DMS153 (cell line): ENCODE measurements at places on chromosomes 12 and 14.

- peak; percentile 86 for DNase-seq
Measured at GRCh38 chr14:69842686-69843420, 36.4 kb upstream of the SMOC1 start.

GRCh38 chr12:92487138-92487485 lies 215.7 kb upstream of the PLEKHG7 start:
- no peak for DNase-seq

DNA sequence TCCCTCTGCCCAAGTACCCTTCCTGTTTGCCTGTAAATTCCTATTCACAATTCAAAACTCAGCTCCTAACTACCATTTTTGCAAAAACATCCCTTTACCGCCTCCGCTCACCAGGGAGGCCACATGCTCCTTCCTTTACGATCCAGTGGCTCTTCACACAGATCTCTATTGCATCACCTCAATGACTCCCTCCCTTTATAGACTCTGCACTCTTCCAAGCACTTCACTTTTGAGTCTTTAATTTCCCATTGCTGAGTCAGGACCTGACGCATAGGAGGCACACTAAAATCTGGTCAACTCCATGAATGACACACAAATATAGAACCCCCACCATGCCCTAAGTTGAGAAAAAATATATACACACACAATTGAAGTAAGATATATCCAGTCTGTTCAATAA lies 45.9 kb downstream of the PPP1R13B start:
- DNase-seq: peak; percentile 2

DNA sequence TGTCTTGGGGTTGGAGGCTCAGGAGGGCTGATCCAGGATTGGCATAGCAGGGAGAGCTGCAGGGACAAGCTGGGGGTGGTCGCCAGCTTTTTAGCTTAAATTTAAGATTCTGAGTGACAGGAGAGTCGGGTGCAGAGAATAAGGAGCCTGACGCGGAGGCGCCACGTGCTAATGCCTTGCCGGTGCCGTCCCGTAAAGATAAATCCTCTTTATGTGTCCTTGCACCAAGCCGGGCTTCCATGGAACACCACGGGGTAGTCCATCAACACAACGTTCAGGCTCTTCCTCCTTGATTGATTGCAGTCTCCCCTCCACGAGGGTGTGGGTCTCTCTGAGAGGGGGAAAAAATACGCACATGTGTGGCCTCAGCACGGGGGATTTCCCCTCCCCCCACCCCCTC lies 3.9 kb downstream of the DLK1 start:
- DNase-seq: no peak

GRCh38 chr14:55073856-55074255 lies 22.4 kb downstream of the MAPK1IP1L start:
- DNase-seq: no peak

DNA sequence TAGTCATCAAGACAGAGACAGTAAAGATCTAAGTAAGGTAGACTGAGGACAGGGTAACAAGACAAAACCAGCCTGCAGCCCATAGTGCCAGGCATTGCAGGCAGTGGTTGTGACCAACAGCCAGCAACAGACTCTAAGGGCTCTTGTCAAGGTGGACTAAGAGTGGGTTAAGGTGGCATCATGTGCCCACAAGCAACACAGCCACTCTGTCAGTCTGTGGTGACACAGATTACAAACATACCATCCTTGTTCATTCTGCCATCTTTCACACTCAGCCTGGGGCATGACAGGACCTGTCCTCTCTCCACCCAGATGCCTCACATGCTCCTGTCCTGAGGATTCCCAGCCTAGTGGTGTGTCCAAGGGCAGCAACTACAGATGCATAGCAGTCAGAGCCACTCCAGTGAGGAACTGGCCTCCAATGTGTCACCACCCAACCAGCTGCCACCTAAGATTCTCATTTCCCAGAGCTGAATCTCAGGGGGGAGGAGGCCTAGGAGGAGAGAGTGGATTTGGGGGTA lies 28.3 kb downstream of the VDR start:
- DNase-seq: no peak

- DNase-seq: no peak
Measured at GRCh38 chr12:116159175-116159574, 118.3 kb downstream of the MED13L start.

GRCh38 chr12:128339126-128339520 lies 72.2 kb downstream of the TMEM132C start:
- DNase-seq: no peak

- no peak for DNase-seq
Measured at GRCh38 chr12:99852666-99853065, 132.1 kb downstream of the ANKS1B start.

GRCh38 chr14:18688346-18688745 lies 87.4 kb downstream of the OR11H12 start:
- no peak for DNase-seq

DNA sequence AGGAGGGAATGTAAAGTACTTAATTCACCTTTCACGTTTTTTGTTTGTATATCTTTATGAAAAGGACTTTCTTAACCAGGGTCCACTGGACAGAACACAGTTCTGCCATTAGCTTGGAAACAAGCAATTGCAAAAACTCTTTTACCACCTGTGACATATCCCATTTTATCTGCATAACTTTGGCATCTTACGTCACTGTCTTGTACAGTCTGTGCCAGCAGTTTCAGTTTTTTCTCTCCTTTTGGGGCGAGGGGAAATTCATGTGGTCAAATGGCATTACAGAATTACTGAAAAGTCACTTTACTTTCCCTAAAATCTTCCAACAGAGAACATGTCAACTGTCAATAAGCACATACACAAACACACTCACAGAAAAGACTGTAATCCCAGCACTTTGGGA lies 43.7 kb upstream of the SELPLG start:
- DNase-seq: no peak

DNA sequence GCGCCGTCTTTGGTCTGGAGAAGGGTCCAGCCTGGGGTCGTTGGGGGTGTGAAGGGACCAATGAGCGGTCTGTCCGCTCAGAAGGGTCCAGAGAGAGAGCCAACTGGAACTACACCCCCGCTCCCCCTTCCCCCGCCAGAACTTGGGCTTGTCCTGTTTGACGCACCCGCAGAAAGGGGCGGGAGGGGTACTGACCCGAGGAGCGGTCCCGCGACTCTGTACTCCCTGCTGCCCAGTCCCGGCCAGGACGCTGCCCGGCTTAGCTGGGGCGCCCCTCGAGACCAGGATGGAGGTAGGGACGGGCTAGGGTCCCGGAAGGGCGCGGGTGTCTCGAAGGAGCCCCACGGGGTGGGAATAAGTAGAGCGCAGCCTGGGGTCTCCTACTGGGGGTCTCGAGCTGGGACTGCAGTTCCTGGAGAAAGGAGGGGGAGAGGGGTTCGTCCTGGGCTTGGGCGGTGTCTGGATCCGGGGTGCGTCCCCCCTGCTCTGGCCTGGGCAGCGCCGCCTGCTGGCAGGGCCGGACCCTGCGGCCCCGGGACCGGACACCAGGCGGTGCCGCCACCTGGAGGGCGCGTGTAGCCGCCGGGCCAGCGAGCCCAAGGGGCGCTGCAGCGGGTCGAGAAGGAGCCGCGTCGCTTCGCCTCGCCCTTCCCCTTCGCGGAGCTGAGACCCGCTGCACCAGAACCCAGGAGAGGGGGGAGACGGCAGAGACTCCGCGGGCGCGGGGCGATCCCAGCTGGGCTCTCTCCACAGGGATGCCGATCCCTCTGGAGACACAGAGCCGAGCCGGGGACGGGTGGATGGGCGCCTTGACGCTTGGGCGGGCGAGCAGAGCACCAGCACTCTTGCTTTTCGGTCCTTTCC lies 3.8 kb upstream of the CACNB3 start:
- peak; percentile 24 for DNase-seq

DNA sequence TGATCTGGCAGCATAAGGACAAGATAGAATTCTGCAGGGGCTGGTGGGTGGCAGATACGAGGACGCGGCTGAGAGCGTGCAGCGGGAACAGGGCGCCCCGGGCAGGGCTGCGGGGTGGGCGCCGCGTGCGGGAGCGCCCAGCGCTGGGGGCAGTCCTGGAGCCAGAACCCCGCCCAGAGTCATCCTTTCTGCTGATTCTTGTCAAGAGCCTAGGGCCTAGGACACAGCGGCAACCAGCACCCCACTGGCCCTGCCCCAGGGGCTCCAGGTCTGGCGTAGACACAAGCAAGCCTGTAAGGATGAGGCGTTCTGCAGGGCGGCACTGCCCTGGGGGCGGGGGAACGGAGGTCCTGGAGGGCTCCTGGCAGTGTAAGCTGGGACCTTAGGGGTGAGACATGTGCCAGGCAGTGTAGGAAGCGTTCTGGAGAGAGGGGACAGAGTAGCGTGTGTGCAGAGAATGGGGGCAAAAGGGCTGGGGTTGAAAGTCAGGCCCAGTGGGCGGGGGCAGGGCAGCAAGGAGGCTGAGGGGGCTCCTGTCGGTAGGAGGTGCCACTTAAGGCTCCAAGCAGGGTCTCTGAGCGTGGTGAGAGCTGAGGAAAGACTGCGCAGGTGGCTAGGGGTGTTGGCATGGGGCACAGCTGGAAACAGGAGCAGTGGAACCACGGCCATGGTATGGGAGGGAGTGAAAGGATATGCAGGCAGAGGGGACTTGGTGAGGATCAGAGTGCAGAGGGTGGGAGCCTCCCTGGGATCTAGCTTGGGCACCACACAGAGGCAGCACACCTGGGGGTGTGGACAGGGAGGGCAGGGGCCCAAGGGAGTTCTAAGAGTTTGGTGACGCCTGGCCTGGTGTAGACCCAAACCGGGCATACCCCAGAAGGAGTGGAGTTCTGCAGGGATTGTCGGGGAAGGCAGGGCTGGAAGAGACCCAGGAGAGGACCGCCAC lies 845 bp upstream of the AHNAK2 start:
- no peak for DNase-seq

GRCh38 chr14:77991128-77991772 lies 178.9 kb upstream of the NRXN3 start:
- no peak for DNase-seq

GRCh38 chr12:69497308-69498026 lies 27.3 kb downstream of the FRS2 start:
- no peak for DNase-seq

DNA sequence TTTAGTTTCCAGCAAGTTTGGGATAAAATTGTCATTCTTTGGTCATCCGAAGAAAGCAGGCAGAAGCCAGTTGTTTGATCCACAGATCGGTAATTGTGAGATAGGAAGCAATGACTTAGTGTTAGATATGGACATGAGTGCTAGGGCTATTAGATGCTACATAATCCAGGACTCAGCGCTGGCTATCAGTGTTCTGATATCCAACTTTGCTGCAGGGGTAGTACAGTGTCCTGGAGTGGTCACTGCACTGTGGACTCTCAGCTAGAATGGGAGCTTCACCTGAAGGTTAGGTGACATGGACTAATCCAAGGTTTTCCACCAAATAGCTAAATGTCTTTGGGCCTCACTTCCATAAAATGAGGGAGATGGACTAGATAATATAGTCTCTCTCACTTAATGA lies 39.9 kb downstream of the STK38L start:
- DNase-seq: no peak

DNA sequence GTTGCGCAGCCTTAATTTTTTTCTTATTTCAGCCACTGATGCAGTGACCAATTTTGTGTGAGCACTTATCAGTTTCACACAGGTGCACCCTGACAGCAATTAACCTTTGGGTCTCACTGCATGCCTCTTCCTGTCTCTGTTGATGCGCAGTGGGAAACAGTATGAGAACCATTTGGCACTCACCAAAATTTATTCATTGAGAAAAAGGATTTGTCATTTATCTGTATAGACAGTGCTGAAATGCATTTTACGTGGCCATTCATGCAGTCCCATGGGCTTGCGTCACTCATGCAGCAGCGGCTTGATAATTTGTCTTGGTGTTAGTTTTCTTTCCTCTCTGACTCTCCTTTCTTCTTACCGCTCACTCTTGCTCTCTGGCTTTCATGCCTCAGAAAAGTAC lies 157.5 kb downstream of the C12orf75 start:
- no peak for DNase-seq
